Fibroblast of skin of abdomen (primary cell): ENCODE measurements at places on chromosomes 5 and 9.
A peak's percentile ranks its signal among the peaks of the same experiment; 100 is the strongest.

DNA sequence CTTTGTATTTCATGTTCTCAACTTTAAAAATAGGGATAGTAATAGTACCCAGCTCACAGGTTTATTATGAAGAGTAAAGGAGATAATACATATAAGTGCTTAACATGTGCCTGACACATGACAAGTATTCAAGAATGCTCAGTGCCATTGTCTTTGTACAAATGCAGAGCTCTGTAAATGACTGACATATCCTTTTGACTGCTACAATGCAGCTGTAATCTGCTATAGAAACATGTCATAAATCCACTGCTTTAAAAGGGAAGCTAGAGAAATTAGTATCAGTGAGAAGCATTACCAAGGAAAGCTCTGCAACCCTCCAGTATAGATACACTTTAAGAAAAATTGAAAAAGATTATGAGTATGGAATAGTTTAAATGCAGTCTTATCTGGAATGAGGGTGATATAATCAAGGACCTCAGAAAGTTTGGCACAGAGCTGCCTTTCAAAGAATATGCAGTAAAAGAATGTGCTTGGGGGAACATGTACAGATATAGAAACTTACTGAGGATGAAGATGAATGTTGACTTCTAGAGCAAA lies 17.9 kb downstream of the ERAP1 start:
- no peak for DNase-seq

GRCh38 chr9:128891321-128892220 lies 9.6 kb downstream of the LRRC8A start:
- DNase-seq: no peak

DNA sequence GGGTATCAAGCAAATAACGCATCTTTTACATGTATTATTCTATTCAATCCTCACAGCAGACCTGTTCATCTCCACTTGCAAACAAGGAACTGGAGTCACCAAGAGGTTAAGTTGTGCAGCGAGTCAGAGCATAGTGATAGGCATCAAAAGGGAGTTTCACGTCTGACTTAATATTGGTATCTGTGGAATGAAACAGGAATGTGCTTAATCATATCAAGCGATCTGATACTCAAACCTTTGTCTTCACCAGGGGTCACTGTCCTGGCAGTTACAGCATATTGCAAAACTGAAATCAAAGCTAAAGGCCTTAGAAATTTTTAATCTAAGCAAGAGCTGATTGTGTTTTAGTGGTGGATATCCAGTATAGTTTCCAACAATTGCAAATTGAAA lies 271.6 kb downstream of the PLK2 start:
- peak; percentile 84 for DNase-seq

GRCh38 chr5:176429972-176430371 lies 13.6 kb upstream of the CLTB start:
- no peak for DNase-seq

DNA sequence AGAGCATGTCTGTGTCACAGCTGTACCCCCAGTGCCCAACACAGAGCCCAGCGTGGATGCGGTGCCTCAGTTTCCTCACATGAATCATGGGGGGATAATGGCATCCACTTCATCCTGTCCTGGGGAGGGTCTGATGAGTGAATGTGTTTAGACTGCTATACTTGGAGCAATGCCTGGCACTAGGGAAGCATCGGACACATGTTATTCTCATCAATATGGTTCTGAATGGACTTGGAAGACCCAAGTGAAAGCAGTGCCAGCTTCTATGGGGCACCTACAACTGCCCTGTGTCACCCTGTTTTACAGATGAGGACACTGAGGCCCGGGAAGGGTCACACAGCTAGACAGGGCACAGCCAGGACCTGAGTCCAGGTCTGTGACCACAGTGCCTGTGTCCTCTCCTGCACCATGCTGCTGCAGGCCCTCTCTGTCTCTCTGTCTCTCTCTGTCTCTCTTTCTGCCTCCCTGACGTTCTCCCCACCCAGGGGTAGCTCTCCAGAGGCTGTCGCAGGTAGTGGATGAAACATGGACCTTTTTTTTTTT lies 42.3 kb upstream of the NEK6 start:
- no peak for DNase-seq

GRCh38 chr5:126953640-126954039 lies 76.7 kb downstream of the MARCHF3 start:
- no peak for DNase-seq

DNA sequence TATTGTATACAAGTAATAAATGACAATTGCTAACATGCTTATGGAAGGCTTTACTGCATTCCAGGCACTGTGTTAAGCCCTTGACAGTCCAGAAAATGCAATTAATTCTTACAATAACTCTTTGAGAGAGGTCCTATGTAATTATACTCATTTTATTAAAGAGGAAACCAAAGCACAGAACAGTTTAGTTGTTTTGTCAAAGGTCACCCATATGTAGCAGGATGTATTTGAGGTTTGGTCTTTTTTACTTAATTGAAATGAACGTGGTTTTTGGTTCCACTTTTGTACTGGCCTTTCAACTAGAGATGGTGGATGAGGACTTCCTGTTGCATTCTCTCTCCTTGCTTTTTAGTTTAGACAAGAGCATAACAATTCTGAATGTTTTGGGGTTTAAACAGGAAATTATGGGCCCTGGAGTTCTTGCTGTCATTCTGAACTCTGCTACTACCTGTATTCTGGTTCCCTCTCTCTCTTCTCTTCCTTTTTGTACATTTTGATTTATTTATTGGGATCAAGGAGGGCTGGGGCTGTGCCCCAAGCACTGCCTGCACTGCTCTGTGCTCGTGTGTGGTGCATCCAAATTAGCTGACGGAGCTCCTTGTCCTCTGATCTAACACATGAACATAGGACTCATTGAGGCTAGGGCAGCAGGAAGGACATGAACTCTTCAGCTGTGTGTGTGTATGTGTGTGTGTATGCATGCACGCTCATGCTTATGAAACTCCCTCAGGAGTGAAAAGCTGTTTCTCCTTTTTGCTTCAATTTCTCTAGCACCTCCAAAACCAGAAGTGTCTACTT lies 47.4 kb downstream of the SLC28A3 start:
- no peak for DNase-seq

GRCh38 chr9:135215571-135216161 lies 128.2 kb downstream of the OLFM1 start:
- no peak for DNase-seq

- DNase-seq: peak; percentile 44
These were observed 65.4 kb downstream of the RNF130 start for GRCh38 chr5:180006141-180006540.

GRCh38 chr9:6686396-6686795 lies 40.9 kb upstream of the GLDC start:
- DNase-seq: peak; percentile 4

GRCh38 chr5:134887593-134888159 lies 13.5 kb downstream of the TXNDC15 start:
- no peak for DNase-seq

- DNase-seq: no peak
These were observed 703 bp downstream of the ISCA1 start for GRCh38 chr9:86281593-86282076.

- DNase-seq: peak; percentile 25
These were observed 486 bp downstream of the NPDC1 start for GRCh38 chr9:137045294-137046087.

- peak; percentile 82 for DNase-seq
These were observed 46.4 kb upstream of the CTNNA1 start for GRCh38 chr5:138706655-138707480.

DNA sequence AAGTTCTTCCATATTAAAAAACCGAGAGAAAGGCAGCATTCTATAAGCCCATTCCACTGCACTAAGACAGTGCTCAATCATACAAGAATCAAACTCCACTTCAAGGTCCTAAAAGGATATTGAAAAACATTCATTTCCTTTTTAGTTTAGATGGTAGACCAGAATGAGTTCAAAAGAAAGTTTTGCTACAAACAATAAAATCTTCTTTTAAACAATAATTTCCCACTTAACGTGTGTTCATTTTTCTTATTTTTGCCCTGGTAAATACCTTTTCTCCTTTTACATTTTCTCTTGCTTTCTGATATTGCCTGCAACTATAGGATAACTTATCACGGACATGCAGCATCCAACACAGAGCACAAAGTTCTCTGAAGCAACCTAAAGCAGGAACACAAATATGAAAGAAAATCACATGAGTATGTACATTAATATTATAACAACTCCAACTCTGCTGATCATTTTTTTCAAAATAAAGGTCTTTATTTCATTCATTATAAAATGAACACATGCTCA lies 61.7 kb downstream of the CPLANE1 start:
- DNase-seq: no peak

- DNase-seq: no peak
These were observed 12.7 kb upstream of the CYSTM1 start for GRCh38 chr5:140162275-140162674.

GRCh38 chr9:77988630-77989029 lies 43.0 kb downstream of the GNAQ start:
- DNase-seq: no peak

DNA sequence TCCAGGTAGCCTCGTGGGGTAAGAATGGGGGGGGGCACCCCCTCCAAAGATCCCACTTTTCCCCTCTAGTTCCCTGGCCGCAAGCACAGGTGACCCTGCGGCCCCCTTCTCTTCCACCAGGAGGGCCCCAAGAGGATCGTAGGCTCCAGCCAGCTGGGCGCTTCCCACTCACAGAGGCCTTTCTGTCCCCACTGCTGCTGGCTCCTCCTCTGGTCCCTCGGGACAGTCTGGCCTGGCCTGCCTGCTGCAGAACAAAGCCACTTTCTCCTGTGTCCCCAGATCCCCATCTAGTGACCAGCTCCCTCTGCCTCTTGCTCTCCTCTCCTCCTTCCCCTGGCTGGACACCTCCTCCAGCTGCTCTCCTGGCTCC lies 534 bp upstream of the SAPCD2 start:
- no peak for DNase-seq

GRCh38 chr9:84697509-84698114 lies 28.1 kb downstream of the NTRK2 start:
- peak; percentile 81 for DNase-seq

DNA sequence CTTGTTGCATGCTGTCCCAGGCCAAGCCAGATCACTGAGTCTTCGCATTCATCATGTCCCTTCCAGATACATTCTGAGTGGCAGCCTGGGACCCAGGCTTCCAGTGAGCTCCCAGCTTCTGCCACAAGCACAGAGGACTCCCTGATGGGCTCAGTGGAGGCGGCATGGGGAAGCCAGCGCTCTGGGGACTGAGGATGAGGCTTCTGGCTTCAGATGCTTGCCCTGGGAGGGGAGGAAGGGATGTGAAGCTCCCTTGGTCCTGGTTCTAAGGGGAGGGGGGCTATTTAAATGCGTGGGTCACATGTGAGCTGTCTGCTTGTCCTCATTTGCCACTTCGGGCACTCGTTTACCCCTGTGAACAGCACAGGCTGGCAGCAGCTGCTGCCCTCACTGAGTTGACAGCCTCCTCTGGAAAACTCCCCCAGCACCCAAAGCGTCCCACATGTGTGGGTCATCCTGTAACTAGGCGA lies 174.0 kb downstream of the NR3C1 start:
- no peak for DNase-seq

GRCh38 chr5:1415059-1415425 lies 30.2 kb downstream of the SLC6A3 start:
- no peak for DNase-seq

DNA sequence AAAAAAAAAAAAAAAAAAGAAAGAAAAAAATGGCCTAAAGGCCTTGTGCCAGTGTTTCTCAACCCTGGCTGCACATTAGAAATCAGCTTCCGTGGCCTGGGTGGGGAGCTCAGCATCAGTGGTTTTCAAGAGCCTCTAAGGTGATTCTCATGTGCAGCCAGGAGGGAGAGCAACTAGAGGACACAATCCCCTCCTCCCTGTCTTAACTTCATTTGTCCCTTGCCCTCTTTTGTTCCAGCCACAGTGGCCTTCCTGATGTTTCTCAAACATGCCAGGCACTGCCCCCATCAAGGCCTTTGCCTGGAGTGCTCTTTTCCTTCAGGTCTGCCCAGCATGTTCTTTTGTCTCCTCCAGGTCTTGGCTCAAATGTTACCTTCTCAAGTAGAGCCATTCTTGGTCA lies 42.4 kb downstream of the HOMER1 start:
- DNase-seq: no peak

DNA sequence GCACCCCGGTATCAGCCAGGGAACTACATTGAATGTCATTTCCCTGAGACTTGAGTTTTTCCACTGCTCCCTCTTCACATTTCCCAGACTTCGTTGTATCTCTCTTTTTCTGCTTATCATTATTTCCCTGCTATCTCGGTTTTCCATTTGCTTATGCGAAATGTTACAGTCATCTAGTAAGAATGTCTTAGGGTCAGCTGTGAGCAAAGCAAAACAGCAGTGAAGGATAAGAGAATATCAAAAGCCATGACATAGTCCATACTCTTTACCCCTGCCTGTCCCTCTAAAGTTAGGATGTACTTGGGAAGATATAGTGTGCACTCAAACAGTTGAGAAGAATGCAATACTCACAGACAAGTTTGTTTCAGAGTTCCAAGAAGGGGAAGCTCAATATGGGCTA lies 88.7 kb downstream of the ITGA1 start:
- no peak for DNase-seq

DNA sequence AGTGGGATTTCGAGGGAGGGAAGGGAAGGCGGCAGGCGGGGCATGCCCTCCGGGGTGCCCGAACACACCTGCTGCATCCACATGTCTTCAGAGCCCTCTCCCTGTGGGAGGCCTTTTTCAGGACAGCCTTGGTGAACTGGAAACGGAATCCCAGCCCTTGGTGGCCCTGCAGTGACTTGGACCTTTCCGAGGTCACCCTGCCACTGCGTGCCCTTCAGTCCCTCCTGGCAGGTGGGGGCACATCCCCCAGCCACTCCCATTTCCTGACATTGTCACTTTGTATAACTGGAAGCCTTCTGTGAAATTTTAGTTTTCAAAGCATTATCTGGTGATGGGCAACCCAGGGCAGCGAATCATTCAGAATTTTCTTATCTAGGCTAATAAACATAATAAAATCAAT lies 11.0 kb upstream of the AHRR start:
- no peak for DNase-seq

DNA sequence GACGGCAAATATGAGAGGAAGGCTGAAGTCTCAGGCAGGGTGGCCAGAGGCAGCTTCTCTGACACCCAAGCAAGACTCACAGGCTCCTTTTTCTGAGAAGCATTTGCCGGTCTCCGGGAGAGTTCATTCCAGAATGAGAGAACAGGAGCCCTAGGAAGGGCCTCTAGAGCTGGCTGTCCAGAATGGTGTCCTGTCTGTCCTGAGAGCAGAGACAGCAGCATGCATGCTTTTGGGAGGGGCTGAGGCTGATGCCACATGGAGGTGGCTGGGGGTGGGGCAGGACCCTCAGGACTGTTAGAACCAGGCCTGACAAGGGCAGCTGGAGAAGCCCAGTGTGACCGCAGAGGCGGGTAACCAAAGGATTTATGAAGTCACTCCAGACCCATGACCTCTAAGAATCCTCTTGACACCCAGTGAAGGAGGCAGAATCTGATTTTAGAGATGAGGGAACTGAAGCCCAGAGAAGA lies 60.0 kb downstream of the SHB start:
- DNase-seq: no peak
